HFF-Myc (cell line): ENCODE measurements at places on chromosomes 6 and 20.
A peak's percentile ranks its signal among the peaks of the same experiment; 100 is the strongest.

- peak; percentile 97 for DNase-seq
Measured at GRCh38 chr20:41329435-41330342, 10.9 kb upstream of the LPIN3 start.

DNA sequence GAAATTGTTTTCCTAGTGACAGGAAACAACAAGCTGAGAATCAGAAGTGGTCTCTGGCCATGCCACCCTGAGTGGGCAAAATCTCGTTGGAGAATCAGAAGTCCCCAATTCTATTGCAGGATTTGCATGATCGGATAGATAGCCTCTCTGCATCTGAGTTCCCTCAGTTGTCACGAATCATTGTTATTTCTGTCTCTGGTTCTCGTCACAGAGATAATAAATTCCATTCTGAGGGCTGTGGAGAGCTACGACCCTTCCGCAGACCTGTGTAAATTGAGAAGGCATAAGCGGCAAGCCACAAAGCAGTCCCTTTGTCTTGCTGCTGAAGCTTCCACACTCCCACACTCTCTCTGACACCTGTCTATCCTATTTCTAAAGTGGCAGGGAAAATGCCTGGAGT lies 102.4 kb upstream of the CNR1 start:
- no peak for DNase-seq

GRCh38 chr6:155171109-155171746 lies 92.6 kb upstream of the CLDN20 start:
- peak; percentile 84 for DNase-seq

DNA sequence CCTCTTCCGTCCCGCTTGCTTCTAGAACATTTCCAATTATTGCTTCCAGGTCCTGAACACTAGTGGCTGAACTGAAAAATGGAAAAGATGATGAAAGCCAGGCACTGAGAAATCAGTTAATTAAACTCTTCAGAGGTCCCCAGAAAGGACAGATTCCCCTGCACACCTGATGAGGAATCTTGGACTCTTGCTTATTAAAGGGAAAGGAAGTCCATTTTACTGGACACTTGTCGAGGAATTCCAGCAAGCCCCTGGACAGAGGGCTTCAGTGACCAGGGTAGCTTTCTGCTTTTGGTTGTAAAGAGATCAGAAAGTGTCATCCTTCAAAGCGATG lies 47.8 kb upstream of the CDYL start:
- DNase-seq = no peak

- DNase-seq = no peak
Measured at GRCh38 chr6:97023982-97024381, 99.5 kb downstream of the KLHL32 start.

DNA sequence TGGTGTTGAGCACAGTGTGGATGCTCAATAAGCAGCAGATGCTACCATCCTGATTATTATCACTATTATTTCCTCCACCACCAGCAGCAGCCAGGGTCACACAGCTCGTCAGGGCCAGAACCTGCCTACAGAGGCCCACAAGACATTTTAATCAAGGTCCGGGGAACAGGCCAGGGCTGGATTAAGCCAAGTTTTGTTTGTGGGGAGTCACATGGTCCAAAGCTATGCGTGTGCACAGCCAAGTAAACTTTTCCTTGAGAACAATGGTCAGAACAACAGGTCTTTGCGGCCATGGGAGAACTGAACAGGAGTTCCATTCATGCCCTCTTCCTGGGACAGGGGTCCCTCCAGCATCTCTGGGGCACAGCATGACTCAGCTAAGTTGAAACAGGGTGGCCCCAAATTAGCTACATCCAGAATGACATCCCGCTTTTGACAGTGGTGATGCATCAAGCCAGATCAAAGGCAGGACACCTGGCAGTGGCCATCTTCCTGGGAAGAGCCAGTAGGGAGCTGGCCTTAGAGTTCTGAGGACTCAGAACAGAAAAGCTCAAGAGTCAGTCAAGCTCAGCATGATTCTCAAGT lies 11.7 kb downstream of the SNTA1 start:
- DNase-seq = no peak

- no peak for DNase-seq
Measured at GRCh38 chr6:169913096-169913638, 161.7 kb downstream of the ERMARD start.

GRCh38 chr6:110946498-110946897 lies 12.0 kb upstream of the GTF3C6 start:
- DNase-seq = no peak

GRCh38 chr6:36491378-36491965 lies 48.7 kb downstream of the KCTD20 start:
- no peak for DNase-seq

DNA sequence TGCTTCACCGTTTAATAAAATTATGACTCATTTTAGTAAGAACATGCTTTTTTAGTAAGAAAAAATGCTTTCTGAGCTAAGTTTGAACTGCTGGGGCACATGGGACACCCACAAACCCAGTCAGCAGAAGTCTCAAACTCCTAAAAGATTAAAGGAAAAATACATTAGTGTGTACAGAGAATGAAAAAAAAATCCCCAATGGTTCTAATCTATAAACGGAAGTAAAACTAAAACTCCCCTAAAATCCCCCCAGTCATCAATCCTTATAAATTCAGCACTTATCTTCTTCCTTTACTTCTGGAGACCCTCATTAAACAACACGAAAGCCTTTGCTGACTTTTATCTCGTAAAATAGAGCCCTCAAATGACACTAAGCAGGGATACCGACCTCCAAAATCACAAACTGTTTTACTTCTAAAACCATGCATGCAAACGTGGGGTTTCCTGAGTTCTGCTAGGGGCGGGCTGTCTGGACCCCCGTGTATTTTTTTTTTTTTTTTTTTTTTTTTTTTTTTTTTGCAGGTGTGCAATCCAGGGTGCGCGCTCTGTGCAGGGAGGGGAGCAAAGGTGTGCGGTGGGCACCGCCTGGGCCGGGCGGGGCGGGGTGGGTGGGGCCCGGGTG lies 1.1 kb upstream of the MYB start:
- no peak for DNase-seq

- DNase-seq = no peak
Measured at GRCh38 chr6:40845553-40845952, 193.5 kb downstream of the UNC5CL start.

GRCh38 chr20:59782986-59783640 lies 150.3 kb downstream of the SYCP2 start:
- DNase-seq = peak; percentile 3
